ENCODE measurements at places on chromosomes 1 and 21.

DNA sequence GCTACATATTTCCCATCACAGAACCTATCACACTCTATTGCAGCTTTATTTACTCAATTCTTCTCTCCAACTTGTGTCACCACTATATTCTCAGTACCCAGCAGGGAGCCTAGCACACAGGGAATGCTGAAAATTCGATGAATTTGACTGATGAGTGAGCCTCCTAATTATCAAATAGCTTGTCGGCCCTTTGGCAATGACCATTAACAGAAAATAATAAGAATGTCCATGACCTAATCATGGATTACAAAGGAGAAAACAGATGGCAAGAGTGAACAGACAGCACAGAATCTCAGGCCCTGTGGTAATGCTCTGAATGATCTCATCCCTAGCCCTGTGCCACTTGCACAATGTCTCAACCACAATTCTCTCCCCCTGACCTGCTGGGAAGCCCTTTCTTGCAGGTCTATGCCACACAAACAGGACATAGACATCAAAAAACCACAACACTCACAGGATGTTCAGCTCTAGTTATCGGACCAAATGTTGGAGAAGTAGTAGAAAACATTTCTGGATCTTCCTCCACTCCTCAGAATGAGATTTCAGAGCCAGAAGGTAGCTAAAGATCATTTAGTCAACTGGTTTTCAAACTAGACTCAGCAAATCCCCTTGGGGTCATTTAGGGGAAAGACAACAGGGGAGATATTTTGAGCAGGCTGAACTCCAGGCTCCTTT, 68.4 kb downstream of the LUZP1 start:
- DNase-seq, result peak; percentile 81

DNA sequence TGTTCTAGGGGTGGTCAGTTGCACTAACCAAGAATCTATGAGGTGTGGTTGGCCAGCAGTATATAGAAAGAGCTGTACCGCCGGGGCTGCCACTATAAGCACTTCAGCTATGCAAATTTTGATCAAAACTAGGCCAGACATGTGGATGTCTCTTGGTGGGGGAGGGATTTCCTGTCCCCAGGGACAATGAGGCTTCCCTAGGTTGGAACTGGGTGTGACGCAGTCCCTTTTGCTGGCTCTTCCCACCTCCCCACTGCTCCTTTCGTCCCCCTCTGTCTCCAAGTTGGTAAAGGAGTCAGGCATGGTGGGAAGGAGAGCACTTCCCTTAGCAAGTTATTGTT, 13.6 kb downstream of the SDCCAG8 start:
- DNase-seq, result no peak

DNA sequence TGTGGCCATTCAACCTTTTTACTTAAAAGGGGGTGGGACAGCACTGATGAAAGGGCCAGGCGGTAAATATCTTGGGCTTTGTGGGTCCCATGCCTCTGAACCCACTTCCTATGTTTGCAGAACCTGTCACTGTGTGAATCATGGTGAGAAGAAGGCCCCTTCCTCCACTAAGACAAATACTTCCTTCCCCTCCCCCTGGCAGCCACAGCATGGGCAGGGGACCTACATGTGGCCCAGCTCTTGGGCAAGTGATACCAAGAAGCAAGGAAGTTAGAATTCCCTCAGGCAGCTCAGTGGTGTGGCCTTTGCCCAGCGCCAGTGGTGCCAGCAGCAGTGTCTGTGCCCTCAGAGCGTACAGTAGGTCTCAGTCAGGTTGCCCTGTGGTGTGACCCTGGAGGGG, 168.6 kb downstream of the TRIM33 start:
- DNase-seq, result no peak

DNA sequence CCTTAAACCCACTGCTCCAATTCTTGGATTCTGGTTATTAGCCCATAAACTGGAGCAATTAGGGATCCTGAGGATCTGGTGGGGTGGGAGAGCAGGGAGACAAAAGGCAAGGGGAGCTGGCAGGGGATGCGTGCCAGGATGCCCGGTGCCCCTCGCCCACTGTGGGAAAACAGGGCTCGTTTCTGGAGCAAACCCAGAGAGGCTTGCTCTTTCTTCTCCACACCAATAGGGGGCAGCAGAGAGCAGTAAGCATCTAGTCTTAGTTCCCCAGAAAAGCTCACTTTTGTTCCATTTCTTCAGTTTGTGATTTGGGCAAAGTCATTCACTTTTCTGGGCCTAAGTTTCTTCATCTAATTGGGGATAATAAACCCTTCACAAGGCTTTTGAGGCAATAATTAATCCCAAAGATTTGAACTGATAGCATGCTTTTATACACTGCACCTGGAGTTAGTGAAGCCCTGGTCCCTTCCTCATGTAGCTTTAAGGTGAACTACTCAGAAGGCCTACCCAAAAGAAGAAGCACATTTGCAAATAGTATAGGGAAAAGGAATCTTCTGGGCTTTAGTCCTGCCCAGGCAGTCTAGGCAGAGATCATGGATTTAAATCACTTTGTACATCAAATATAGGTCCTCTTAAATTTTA, 160.6 kb upstream of the USP24 start:
- DNase-seq, result peak; percentile 60

DNA sequence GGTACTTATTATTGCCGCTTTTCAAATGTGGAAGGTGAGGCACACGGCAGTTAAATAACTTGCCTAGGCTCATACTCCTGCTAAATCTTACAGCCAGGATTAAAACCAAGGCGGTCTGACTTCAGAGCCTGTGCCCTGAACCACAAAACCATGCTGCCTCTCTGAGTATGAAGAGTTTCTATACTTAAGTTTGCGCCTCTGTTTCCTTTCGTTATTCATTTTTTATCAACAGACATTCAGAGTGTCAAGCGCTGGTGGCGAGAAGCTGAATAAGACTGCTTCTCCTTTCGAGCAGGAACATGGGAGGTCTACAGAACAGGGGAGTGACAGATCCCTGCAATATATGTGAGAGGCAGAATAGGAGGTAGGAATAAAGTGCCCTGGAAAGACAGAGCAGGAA, 96.0 kb upstream of the DUSP10 start:
- DNase-seq, result no peak

- DNase-seq, result peak; percentile 11
Observed at GRCh38 chr1:218171302-218171893, 113.7 kb upstream of the RRP15 start.

DNA sequence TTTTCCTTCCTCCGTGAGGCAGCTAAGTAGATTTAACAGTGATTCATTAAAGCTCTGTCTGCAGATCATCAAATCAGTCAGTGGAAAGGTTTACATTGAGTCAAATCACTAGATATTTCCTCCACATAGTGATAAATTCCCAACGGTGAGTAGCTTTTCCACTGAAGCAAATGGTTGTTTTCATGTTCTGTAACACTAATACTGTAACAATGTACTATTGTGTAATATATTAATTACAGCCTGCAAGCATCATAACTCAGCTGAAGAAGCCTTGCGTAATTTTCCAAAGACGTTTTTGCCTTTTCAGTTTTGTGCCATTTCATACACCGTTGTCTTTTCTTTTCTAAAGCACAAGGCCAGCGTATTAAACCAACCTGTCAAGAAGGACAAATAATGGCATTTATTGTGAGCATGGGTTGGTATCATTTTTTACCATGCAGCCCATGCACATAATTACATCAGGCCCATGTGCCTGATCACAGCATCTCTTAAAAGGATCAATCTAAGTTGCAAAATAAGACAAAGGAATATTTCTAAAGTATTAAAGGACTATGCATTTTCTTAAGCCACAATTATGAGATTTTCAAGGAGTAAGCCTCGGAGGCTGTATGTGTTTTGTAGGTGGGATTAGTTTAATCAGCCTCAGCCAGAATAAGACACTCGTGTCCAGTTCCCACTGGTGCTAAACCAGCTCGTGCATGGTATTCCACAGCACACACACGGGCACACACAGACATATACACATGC, 16.7 kb upstream of the PDE9A start:
- DNase-seq, result no peak

DNA sequence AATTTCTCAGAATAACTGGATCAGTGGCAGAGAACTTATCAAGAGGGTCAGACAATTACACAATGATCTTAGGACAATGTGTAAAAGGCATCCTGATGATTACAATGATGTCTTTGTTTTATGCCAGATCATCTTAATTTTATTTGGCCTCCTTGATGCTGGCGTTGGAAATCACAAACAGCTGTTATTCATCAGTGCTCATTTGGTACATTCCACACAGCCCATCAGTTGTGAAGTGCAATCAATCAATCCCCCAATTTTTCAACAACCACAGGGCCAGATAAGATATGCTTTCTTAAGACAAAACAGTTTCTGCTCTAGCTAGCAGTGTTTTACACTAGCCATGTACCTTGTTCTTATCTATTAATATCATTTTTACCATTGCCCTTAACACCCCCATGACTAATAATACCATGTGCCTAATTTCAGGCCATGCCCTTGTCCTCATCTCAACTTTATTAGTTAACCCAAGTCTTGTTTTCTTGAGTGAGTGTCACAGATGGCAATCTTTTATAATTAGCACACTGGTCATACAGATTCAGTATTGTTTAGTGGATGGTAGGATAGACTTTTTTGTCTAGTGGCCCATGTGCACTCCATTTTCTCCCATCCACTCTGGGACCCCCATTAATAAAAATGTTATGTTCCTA, 40.8 kb upstream of the COL24A1 start:
- DNase-seq, result no peak

DNA sequence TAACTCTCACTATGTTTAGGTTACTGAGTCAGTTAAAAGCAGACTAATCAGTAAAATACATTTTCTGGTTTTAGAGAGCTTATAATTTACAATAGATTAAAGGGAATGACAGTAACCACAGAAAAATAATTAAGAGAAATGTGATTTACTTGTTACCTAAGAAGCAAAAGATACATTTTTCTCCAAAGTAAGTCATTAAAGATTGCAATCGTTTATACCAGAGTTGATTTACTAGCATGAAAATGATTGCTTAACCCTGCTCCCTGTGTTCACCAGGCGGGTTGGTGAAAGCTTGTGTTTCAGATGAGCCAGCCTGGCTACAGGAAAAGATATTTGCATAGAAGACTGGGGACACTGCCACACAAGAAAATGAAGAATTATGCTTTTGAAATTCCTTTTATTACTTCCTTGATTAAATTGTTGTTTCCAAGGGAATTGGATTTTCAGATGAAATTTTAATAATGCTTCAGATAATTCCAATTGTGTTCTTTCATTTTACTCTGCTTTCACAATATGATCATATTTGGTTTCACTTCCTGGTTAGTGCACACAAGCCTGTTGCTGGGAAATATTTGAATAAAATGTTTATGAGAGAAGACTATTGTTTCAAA, 27.9 kb downstream of the LRRC8B start:
- no peak for DNase-seq

DNA sequence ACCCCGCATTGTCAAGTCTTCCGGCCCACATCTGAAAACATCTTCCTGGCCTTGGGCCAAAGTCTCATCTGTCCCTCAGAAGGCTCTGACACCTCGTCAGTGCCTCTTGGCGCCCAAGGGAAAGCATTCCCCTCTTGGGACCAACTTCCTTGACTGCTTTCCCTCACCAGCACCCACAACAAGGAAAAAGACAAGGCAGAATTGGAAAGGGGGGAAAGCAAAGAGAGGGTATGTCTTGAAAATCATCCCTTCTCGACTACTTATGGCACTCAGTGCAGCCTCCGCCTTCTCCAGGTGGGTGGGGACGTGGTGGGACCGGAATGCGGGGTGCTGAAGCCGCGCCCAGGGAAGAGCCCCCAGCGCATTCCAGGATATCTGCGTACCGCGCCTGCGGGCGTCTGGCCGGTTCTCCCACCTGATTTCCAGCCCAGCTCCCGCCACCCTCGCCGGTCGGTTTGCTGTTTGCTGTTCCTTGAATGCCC, 554 bp upstream of the SLC39A1 start:
- DNase-seq, result peak; percentile 55

GRCh38 chr1:1069711-1070676, 4.1 kb downstream of the RNF223 start:
- DNase-seq, result no peak

DNA sequence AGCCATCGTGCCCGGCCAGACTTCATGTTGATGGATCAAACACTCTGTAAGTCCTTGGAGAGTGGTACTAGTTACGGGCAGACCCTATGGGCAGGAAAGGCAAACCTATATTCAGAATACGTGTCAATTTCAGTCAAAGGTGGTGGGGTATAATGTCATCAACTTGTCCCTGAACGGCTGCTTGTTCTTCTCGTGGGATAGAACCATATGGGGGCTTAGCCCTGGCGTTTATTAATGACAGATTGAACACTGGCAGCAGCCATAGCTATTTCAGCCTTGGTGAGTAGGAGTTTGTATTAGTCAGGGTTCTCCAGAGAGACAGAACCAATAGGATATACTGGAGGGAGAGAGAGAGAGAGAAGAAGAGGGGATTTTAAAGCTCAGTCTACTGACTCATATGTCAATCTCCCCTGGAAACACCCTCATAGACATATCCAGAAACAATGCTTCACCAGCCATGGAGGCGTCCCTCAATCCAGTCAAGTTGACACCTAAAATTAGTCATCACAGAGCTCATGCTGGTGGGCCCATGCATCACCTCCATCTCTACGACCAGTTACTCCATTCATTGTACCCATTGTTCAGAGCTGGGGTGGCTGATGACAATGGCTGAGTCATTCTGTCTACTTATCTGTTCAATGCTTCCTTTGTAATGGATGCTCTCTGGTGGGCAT, 16.1 kb upstream of the AQP10 start:
- peak; percentile 52 for DNase-seq

- DNase-seq, result no peak
Observed at GRCh38 chr1:212607913-212608391, 609 bp upstream of the ATF3 start.

DNA sequence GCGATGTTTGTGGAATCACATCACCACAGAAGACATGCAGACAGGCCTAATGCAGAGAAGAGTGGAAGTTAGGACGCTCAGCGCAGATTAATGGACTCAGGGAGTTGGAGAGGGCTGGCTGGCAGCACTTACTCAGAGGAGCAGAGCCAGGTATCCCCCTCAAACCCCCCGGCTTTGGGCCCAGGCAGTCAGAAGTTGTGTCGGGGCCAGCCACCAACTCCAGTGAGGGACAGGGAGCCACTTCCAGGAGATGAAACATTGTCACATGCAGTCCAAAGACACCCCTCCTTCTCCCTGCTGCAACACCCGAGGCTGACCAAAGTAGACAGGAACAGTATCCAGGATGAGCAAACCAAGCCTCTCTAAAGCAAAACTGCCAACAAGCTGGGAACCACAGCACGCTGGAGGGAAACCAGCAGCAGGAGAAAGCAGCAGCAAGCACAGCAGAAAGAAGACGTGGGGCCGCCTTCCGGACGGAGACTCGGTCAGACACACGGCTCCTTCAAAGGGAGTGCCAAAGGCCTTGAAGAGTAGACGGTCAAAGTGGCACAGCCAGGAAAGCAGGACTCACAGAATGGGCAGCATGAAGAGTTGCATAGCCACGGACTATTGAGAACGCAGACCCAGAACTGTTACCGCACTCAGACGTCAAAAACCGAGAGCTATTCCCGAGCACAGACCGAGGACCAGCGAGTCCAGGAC, 149.3 kb downstream of the PCBP3 start:
- DNase-seq, result no peak

- no peak for DNase-seq
Observed at GRCh38 chr1:231393668-231394067, 28.4 kb downstream of the EGLN1 start.

GRCh38 chr1:201307760-201308499, 24.6 kb downstream of the PKP1 start:
- DNase-seq, result no peak

- no peak for DNase-seq
Observed at GRCh38 chr1:231611111-231611510, 15.5 kb upstream of the DISC1 start.

GRCh38 chr1:186534401-186534800, 73.5 kb upstream of the PDC start:
- DNase-seq, result no peak

All from urothelium cell line (cell line).